Stimulated activated CD4-positive, alpha-beta T cell treated with anti-CD3 and anti-CD28 coated beads, Interleukin-12 subunit alpha, Interleukin-12 subunit beta, amount 100 ng/mL, for 24 hours (primary cell): ENCODE measurements at places on chromosomes 3 and 15.

- no peak for DNase-seq
These were observed 424 bp downstream of the HAUS2 start for GRCh38 chr15:42549032-42549491.

- no peak for DNase-seq
These were observed 224.3 kb upstream of the P2RY1 start for GRCh38 chr3:152610622-152611021.

GRCh38 chr3:188378786-188379185, 224.8 kb downstream of the LPP start:
- no peak for DNase-seq

DNA sequence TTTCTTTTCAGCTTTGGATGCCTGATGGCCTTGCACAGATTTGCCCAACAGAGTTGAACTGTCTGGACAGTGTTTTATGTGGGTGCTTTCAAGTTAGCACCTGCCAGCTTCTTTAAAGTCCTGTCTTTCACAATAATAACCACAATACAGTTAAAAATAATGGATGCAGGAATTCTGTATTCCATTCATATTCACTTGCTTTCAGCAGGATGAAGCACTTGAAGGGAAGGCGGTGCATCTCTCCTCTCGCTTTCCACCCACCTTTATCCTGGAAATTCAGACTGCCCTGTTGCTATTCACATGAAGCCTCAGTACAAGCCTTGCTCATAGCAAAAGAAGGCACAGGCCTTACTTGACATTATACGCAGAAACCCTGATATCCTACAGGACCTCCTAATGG, 26.5 kb upstream of the GYG1 start:
- no peak for DNase-seq

- DNase-seq = no peak
These were observed 82.1 kb downstream of the EEFSEC start for GRCh38 chr3:128235207-128235926.

DNA sequence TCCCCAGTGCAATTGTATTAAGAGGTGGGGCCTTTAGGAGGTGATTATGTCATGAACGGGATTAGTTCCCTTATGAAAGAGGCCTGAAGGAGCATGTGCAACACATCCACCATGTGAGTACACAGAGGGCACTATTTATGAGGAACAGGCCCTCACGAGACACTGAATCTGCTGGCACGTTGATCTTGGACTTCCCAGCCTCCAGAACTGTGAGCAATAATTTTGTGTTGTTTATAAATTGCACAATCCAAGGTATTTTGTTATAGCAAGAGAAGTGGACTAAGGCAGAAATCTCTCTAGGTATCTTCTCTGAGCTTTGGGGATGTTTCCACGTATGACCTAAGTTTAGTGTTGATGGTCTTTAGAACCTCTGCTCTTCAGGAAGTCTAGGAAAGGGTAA, 149.3 kb upstream of the CBLB start:
- DNase-seq = no peak

DNA sequence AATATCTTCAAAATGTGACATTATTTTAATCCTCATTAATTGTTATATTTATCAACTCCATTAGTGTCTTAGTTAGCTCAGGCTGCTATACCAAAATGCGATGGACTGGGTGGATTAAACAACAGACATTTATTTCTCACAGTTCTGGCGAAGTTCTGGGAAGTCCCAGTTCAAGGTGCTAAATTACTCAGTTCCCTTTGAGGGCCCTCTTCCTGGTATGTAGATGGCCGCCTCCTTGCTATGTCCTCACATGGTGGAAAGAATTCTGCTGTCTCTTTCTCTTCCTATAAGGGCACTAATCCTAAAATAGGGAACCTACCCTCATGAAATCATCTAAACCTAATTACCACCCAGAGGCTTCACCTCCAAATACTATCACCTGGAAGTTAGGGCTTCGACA, 38.8 kb upstream of the DUT start:
- DNase-seq = no peak

- no peak for DNase-seq
These were observed 53.4 kb downstream of the ITPR1 start for GRCh38 chr3:4546346-4547178.

DNA sequence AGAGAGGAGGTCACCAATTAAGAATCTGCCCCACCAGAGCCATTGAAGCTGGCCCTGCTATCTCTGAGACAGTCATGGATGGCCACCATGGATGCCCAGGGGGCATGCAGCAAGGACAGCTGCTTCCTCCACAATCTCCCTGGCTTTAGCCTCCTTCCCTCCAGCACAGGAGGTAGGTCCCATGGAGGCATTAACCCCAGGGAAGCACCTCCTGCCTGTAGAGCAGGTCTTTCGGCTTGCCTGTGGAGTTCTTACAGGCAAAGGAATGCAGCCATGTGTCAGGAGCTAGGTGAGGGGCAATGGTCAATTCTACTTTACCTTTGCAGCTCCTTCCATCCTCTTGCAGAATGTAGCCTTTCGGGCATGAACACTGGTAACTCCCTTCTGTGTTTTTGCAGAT, 93.8 kb downstream of the DUT start:
- DNase-seq = no peak

GRCh38 chr15:80779658-80780415, 667 bp downstream of the CEMIP start:
- no peak for DNase-seq

DNA sequence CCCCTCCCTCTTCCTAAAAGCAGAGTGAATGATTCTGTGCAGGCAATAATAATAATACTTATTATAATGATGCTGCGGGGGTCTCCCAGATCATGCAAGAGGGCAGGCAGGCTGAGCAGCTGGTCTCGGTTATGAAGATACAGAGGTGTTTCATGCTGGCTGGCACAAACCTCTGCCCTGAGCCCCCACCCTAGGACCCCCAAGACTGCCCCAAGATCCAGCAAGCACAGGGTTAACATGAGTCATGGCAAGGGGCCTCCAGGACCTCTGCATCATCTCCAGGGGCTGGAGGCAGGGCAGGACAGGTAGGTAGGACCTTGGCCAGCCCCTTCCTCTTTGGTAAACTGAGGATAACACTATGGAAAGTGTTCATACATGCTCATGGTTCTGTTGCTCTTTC, 2.7 kb downstream of the MGLL start:
- no peak for DNase-seq

- DNase-seq = peak; percentile 75
These were observed 29.0 kb upstream of the TIMP4 start for GRCh38 chr3:12187448-12188327.

DNA sequence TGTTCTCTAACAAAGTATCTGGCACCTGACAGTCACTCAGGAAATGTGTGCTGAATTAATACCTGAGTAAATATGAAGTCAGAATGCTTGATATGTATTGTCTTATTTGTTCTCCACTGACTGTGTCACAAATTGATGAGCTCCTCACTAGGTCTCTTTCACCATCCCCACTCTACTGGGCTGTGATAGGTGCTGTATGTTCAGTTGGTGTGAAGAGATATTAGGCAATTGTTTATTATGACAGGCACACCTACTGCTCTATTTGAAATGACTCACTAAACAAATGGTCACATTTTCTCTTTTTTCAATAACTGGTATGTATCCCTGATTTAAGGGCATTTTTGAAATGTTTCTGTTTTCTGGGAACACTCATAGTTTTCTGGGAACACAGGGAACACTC, 25.2 kb upstream of the CCDC39 start:
- DNase-seq = no peak

GRCh38 chr3:190697901-190698300, 164.6 kb downstream of the GMNC start:
- DNase-seq = no peak

DNA sequence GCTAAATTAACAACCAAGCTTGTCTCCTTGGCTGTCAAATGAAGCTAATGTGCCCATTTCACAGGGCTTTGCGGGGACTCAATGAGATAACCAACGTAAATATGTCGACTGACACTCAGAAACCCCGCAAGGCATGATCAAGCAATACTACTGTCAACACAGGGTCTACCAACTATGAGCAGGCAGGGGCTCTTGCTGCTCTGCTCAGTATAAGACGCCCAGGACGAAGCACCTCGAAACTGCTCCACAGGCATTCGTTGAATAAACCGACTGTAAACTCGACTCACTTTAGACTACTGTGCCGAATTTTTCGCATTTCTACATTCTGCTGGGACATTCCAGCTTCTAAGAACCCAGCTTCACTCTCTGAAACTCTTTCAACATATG, 55.0 kb downstream of the FEZF2 start:
- DNase-seq = no peak
